Left renal pelvis (tissue), 4 donors: ENCODE measurements at places on chromosomes 1 and 21.

- DNase-seq, result no peak
Observed at GRCh38 chr1:170262276-170262939, 116.6 kb downstream of the NTMT2 start.

DNA sequence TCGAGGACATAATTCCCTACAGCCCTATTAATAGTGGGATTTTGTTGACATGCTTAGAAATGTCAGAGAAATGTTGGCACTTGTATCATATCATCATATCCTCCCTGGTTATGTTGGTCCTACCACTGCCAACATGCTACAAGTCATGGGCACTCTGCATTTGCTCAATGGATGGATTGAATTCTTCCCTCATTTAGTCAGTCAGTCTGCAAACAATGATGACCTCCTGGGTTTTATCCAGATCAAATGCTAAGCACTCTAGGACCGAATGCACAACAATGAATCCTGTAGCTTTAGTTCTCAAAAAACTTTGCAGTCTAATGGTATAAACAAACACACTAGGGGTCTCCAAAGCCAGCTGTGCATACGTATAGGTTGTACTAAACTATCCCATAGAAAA, 357.2 kb upstream of the DPYD start:
- no peak for DNase-seq

DNA sequence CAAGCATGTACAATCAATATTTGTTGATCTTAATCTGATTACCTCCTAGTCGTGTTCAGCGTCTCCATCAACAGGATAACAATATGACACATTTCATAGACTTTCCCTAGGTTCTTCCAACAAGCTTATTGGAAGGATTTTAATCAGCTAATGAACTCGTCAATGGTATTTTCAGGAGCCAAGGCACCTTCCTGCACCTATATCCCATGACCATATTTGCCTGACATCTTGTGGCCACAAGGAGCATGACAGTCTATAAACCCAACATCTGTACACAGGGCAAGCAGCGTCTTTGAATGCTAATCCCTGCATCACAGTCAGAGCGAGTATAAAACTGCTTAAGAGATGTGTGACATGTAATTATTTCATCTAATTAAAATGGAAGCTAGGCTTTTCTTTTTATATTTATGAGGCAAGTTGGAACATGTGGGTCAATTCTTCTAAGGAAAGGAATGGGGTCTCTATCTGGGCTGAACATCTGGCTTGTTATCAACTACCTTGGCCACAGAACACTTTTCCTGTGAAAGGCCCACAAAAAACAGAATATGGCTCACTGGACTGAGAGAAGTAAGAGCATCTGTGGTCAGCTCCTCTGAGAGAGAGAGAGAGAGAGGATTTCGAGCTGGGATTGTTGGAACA, 388.8 kb downstream of the NTNG1 start:
- peak; percentile 15 for DNase-seq

DNA sequence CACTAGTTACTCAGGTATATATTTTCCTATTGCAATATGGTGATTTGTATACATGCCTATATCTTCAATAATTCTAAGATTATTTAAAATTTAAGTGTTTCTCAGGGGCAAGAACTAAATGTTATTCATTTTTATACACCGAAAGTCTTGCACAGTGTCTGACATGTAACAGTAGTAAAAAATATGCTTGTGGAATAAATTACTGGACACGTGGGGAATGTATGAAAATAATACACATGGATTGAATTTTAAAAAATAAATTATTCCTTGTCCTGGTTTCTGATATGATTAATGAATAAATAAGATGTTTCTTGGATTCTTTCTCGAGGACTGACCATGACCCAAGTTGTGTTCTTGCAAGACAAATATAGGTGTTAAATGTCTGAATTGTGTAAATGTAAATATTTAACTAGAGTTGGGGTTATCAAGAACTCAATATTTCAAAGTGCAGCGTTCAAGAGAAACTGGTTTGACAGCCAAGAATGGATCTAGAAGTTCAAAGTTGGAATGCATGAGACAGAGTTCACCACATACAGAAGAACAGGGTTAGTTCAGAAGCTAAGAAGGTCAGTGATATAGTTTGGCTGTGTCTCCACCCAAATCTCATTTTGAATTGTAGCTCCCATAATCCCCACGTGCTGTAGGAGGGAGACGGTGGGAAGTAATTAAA, 142.1 kb upstream of the SPAG17 start:
- DNase-seq, result no peak

GRCh38 chr1:43527111-43527878, 3.4 kb upstream of the PTPRF start:
- DNase-seq, result no peak

DNA sequence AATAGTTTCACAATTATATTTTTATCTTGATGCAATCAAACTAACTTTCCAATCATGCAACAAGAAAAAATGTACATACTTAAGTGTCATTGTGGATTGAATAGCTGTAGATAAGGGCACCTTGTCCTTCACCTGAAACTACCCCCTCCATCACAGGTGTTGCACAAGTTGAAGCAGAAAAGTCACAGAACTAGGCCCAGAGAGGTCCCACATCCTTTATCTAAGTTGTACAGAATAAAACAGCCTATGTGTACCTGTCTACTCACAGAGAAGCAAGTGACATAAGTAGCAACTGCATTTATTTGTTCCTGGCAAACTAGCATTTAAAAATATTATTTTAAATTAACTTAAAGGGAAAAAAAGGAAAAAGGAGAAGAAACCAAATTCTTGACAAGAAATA, 256.8 kb downstream of the FAF1 start:
- no peak for DNase-seq

GRCh38 chr1:217561446-217561845, 69.4 kb downstream of the GPATCH2 start:
- DNase-seq, result no peak

- no peak for DNase-seq
Observed at GRCh38 chr1:17860812-17861211, 105.7 kb downstream of the ACTL8 start.

GRCh38 chr1:248792342-248792741, 33.4 kb downstream of the SH3BP5L start:
- no peak for DNase-seq

GRCh38 chr1:86450847-86451246, 17.9 kb upstream of the CLCA1 start:
- no peak for DNase-seq

DNA sequence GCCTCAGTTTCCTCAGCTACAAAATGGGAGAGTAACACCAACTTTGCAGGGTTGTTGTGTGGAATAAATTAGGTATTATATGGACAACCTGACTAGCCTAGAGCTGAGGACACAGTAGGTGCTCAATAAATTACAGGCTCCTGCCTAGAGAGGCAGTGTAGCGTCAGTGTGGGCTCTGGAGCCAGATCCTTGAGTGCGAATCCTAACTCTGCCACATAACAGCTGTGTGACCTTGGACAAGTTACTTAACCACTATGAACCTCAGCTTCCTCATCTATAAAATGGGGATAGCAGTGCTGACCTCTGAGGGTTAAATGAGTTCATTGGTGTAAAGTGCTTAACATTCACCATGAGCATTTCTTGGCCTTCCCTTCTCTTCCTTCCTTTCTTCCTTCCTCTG, 33.1 kb downstream of the RAP1GAP start:
- DNase-seq, result no peak

DNA sequence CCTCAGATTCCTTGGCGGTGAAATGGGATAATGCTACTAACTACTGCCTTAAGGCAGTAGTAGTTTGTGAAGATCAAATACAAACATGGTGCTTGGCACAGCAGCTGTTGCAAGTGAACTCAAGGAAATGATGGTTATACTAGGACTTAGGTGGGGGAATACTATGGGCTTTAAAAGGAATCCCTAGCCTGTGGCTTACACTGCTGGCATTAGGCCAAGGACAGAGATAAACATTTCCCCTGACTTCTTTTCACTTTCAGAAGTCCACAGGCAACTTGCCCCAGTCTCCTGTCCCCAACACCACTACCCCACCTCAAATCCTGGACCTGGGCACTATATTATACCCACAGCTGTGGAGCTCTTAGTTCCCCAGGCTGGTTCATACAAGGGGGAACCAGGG, 13.1 kb upstream of the VAMP4 start:
- no peak for DNase-seq

GRCh38 chr21:45126983-45127382, 52.6 kb downstream of the ADARB1 start:
- no peak for DNase-seq

GRCh38 chr21:26437326-26438009, 135.6 kb downstream of the CYYR1 start:
- no peak for DNase-seq

DNA sequence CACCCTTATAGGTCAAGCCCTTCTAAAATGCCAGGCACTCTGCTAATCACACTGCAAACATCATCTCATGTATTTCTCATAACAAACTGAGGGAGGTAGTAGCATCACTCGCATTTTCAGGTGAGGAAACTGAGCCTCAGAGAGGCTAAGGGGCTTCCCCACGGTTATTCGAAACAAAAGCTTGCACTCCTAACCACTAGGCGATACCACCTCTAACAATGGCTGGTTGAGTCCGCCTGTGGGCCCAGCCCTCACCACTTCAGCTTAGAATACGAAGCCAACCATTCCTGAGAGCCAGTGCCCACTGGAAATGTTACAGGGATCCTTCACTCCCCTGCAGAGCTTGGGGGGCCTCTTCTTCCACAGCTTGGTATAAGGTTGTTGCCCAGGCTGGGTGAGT, 65.3 kb upstream of the TENT5C start:
- DNase-seq, result no peak

DNA sequence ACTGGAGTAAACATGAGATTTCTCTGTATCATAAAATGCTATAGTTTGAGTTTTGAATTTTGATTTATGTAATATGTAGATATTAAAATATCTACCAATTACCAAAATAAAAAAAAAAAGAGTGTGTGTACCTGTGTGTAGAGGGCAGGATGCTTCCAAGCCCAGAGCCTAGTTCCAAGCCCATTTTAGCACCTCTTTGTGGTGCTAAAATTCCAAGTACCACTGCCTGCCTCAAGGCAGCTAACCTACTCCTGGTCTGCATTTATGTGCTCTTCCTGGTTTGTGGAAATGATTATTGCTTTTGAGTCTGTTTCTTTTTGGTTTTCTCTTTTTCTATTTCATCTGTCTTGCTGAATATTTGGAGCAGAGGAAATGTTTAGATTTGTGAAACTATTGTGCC, 8.7 kb upstream of the POU2F1 start:
- DNase-seq, result no peak

DNA sequence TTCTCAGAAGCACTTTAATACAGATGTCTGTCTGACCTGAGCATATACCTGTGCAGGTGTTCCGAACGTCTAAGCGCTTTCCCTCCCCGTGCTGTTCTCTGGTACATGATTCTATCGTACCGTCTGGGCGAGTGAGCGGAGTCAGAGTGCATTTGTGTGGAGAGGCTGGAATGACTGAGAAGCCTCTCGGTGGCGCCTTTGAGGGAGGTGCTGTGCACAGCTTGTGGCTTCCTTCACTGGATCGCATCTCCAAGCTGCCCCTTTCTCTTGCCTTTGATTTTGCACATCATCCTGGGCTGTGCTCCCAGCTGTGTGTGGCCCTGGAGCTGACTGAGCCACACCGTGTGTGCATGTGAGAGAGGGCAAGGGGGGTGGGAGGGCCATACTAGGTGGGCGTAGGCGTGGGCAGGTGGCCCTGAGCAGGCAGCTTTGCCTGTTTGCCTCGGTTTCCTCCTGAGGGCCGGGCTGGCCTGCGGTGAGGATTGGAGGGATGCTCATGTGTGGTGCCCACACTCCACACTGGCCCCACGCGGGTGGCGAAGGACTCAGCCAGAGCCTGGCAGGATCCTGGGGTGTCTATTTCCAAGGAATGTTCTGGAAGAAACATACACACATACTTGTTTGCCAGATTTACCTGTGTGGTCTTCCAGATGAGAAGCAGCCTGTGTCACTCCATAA, 105.3 kb downstream of the ADARB1 start:
- DNase-seq, result no peak

- DNase-seq, result no peak
Observed at GRCh38 chr21:43957611-43958362, 54.3 kb upstream of the TRAPPC10 start.

- DNase-seq, result no peak
Observed at GRCh38 chr21:36478207-36478701, 1.7 kb downstream of the CLDN14 start.

GRCh38 chr1:232352366-232352765, 277.6 kb downstream of the SIPA1L2 start:
- no peak for DNase-seq

GRCh38 chr1:100142343-100142742, 9.4 kb downstream of the TRMT13 start:
- no peak for DNase-seq

GRCh38 chr1:63615768-63616420, 22.7 kb downstream of the PGM1 start:
- DNase-seq, result peak; percentile 60

GRCh38 chr1:156076609-156077429, 5.4 kb downstream of the MEX3A start:
- DNase-seq, result no peak

- no peak for DNase-seq
Observed at GRCh38 chr1:27772036-27772931, 735 bp upstream of the STX12 start.

DNA sequence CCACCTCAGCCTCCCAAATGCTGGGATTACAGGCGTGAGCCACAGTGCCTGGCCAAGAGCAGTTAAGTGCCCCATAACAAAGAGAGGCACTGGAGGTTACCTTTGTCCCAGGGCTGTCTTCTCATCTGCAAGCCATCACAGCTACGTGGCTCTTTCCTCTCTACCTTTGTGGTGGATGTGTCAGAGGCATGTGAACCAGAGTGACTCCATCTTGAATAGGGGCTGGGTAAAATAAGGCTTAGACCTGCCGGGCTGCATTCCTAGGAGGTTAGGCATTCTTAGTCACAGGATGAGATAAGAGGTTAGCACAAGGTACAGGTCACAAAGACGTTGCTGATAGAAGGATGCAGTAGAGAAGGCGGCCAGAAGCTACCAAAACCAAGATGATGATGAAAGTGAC, 59.4 kb upstream of the POU2F1 start:
- no peak for DNase-seq

DNA sequence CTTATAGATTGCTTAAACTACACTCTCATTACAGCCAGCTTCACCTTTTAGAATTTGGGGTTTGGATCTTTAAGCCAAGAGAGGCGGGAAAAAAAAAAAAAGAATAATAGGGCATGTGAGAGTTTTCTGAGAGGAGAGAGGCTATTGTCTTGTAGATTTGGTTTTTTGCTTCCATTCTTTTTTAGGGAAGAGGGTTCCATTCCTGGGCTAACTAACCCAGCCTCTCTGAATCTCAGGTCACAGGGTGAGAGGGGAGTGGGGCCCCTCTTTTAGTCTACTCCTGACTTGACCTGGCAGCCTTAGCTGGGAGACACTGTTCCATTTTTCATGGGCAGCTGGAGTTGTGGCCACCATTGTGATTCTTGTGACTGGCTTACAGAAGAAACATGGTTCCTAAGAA, 24.2 kb downstream of the PBX1 start:
- DNase-seq, result no peak

DNA sequence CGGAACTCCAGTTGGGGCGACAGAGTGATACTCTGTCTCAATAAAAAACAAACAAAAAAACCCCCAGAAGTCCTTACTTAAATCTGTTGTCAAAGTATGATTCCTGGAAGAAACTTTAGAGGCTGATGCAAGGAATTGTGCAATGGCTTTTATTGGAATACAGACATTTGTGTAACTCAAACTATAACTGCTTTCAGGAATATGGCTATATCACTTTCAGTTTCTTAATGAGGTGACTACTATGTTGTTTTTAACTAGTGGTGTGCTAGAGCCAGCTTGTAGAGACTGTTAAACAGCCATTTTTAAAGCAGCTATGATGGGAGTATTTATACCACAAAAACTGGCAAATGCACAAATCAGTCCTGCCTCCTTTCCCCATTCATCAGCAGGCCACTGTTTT, 22.7 kb upstream of the DNAJC28 start:
- no peak for DNase-seq

GRCh38 chr1:53535846-53536245, 76.6 kb downstream of the DMRTB1 start:
- no peak for DNase-seq
